Stimulated activated CD4-positive, alpha-beta T cell treated with anti-CD3 and anti-CD28 coated beads, Interleukin-15, amount 100 ng/mL, for 1 hour (primary cell): ENCODE measurements at places on chromosomes 2 and 18.

DNA sequence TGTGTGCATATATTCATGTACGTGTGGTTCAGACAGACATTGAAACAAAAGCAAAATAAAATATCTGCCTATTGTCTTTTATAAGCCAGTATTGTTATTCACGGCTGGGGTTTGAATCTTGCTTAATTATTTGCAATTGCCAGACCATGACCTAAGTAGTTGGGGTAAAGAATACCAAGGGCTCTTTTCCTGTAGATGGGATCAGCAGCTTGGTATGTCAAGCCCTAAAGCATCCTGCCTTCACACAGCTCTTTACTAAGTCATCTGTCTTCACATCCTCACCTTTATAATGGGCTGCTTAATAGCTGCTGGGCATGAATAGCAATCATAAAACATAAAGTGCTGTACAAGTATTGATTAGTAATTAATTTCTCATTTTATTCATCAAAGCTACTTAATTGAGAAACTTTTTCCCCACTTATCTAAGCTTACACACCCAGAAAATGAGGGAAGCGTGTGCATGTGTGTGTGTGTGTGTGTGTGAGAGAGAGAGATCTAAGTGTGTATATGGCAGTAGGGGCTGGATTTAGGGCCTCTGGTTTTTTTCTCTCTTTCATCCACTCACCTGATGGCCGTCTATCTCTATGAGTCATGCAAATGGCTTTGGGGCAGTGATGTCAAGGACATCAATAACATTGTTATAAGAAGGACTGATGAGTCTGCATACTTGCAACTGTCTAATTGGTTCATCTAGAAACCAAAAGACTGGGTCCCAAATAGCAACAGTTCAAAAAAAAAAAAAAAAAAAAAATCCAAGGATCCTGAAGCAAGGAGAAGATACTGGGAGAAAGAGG, 244.1 kb upstream of the TNP1 start:
- DNase-seq = no peak

- DNase-seq = no peak
Observed at GRCh38 chr2:8159966-8160603, 521.8 kb upstream of the ID2 start.

GRCh38 chr2:119233326-119234020, 9.8 kb downstream of the STEAP3 start:
- no peak for DNase-seq

DNA sequence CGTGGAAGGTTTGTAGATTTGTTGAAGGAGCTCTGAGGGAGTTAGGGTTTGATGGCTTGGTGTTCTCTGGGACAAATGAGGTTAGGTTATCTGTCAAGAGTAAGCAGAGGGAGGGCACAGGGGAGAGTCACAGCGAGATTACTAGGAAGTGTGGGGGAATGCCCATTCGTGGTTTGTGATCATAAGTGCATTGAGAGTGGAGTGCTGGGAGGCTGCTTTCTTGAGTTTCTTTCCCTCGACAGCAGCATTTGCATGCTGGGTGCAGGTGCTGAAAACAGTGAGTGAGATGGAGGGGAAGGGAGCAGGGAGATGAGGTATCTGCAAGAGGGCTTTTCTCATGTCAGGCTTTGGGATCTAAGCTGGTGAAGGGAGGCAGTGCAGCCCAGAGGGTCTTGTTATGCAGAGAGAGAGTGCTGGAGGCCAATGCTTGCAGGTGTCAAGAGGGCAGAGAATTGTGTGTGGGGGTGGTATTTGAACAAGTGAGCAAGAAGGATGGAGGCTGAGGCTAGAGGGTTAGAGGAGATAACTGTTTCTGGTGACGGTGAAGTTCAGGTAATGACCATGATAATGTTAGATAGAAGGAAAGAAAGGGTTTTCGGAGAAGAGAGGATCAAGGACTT, 8.8 kb downstream of the RALB start:
- DNase-seq = no peak

GRCh38 chr2:64019083-64019974, at the start of gene VPS54:
VPS54 (minus strand) TSS chr2:64019428; CDS start chr2:63983999, 35,429 bp downstream.
- DNase-seq = peak; percentile 42

DNA sequence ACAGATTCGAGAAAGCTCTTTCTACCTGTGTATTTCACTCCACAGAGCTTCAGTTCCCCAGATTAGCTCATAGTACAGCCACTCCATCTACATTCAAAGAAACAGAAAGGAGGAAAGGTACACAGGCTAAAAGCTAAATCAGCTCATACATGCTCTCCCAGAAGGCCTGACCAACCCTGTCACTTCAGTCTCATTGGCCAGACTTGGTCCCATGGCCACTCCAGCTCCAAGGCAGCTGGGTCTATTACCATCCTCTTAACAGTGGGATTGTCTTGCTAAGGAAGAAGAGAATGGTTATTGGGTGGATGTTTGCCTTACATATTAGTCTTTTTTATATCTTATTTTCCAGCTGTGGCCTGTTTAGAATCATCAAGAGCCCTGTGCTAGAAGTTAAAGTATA, 572.6 kb downstream of the ARHGAP15 start:
- no peak for DNase-seq

- DNase-seq = no peak
Observed at GRCh38 chr2:164813535-164813934, 28.1 kb downstream of the COBLL1 start.

- no peak for DNase-seq
Observed at GRCh38 chr2:9717886-9718451, 87.2 kb upstream of the YWHAQ start.

DNA sequence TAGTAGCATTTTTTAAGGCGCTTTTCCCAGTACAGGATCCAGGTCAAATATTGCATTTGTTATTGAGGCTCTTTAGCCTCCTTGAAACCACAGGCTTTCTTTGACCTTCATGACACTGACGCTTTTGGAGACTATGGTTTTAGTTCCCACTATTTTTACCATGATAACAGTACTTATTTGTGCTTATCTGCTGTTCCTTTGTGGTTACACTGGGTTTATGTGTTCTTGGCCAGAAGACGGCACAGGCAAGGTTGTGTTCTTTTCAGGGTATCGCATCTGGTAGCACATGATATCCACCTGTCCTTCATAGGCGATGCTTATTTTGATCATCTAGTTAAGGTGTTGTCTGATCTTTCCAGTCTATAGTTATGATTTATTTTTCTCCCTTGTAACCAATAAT, 16.8 kb upstream of the MBOAT2 start:
- no peak for DNase-seq

GRCh38 chr2:70393881-70394280, 92.0 kb upstream of the FAM136A start:
- DNase-seq = no peak

DNA sequence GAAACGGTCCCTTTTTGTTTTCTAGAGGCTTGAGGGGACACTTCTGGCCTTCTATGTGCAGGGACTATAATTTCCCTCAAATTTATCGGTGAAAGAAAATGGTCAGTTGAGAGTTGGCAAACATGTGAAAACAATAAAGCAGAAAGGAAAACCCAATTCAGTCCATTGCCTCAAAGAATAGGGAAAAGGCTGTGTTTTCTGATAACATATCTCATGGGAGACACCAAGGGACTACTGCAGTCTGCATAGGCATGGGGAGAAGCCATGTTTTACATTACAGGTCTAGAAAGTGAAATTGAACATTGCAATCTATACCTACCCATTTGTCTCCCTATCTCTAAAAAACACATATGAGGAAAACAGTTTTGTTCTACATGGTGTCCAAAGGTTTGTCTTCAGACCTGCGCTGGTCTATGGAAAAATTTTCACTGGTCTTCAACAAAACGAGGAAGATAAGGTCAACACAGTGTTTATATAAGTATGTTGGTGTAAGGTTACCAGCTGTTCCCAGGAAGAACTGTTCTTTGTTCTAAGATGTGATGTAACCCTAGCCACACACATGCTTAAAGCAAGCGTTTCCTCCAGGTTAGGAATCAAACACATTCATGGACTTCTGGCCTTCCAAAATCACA, 179.7 kb downstream of the MREG start:
- DNase-seq = no peak

DNA sequence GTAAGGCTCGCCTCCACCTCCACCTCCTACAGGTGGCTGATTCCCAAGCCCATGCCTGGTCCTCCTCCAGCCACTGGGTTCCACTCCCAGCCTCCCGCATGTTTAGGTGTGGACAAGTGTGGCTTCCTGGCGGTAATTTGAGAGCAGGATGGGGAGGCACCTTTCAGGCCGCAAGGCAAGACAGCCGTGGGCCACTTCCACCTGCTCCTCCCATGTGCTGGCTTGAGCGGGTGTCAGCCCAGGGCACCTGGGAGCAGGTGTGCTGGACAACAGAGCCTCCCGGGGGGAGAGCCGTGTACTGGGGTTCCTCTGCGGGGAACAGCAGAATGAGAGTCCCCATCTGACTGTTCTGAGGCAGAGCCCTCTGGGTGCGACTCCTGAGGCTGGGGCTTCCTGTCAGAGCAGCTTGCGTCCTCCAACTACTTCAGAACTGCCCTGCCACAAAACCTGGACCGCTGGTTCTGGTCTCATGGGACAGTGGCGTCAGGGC, 83.9 kb downstream of the TPO start:
- DNase-seq = no peak

- no peak for DNase-seq
Observed at GRCh38 chr18:78642296-78642951, 337.2 kb upstream of the SALL3 start.

DNA sequence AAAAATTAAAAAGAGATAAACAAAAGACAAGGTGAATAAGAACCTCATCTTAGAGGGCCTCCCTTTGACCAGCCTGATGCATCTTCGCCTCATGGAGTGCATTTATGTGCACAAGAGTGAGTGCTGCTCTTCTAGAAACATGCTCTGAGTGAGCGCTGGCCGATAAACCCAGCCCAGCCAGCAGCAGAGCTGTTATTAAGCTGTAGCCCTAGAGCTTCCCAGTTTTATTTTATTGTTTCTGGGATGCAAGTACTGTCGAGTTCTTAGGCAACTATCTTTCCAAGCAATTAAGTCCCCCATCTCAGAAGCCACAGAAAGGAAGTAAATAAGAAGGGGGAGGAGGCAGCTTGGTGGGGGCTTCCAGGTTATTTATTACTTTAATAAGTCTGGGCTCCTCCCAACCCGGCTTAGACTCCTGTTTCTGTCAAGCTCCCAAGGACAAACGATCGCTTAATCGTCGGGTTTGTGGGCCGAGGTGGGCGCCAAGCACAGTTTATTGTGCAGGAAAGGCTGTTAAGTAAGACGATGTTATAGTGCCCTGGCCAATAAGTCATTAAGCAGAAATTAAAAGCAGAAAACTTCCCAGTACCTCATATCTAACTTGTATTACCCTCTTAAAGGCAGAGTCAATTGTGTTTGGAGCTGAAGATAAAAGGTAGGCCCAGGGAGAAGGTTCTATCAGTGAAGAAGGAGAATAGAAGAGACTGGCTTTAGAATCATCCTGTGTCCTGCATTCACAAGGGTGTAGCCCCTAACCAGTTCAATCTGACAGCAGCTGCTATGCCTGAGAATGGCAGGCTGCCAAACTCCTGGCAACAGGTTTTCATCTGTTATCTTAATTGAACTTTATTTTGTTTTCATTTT, 176.3 kb downstream of the PIK3C3 start:
- DNase-seq = no peak

DNA sequence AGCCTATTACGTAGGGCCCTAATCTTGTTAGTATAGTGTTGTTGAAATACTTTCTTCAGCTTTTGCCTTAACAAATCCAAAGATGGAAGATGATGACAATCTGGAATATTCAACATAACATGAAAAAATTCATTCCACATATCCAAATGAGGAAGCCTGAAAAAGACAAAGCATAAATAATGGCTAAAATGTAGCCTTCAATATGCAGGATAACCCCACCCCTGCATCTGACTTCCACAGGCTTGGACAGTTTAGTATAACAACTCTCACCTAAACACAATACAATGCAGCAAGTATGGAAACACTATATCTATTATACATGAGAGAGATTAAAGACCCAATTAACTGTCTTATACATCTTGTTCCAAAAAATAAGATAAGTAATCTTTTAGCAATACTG, 39.9 kb downstream of the BUB1 start:
- no peak for DNase-seq

- no peak for DNase-seq
Observed at GRCh38 chr2:67240507-67240906, 156.6 kb upstream of the ETAA1 start.

DNA sequence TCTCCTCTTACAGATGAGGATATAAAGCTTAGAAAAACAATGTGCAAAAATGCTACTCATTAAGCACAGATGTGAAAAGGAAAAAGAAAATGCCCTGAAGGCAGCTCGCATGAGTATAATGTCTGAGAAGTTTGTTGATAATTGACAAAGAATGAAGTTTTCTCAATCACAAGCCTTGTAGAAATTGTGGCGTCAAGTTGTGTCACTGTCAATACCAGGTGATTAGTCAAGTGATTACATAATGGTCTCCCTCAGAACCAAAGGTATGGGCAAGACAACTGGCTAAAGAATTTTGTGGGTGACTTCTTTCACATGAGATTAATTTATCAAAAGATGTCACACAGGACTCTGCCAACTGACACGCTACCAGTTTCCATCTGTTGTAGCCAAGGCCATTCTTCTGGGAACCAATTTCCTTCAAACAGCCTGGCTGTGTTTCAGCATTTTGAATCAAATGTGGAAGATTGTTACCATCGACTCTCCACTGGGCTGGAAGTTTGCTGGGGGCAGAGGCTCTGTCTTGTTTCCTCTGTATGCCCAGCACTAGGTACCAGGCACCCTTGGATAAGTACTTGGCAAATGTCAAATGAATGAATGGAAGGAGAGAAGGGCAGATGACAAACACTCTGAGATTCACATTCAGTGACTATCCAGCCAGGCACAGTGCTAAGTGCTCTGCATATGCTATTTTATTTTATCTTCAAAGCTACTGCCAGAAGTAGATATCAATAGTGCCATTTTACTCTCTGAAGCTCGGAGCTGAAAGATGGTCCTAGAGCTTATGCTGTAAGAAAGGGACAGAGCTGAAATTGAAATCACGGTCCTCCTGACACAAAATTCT, 5.9 kb upstream of the FN1 start:
- no peak for DNase-seq

DNA sequence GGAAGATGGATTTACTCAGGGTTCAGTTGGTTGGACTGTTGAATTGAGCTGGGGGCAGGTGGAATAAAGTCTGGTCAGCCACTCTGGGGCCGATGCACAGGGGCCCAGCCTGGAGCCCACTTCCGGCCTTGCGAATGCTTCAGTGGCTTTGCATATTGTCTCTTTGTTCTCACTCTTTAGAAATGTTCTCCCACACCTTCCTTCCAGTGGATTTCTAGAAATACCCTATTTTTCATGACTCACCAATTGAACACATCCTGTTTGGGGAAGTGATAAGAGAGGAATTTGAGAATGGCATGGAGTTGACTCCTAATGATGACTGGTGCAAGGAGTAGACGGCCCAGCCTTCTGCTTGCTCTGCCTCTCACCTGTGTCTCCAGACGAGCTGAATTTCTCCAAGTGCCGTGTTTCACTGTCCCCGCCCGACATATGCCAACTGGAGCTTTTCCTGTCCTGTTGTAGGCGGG, 28.1 kb downstream of the ASAP2 start:
- no peak for DNase-seq

- DNase-seq = no peak
Observed at GRCh38 chr2:72098935-72099334, 48.7 kb downstream of the CYP26B1 start.

- no peak for DNase-seq
Observed at GRCh38 chr2:112600634-112601033, 16.2 kb downstream of the CHCHD5 start.

- no peak for DNase-seq
Observed at GRCh38 chr18:9628984-9629383, 14.6 kb upstream of the PPP4R1 start.

GRCh38 chr2:137976274-137976673, 12.0 kb downstream of the HNMT start:
- DNase-seq = no peak

GRCh38 chr2:201132518-201132917, 16.6 kb downstream of the CFLAR start:
- DNase-seq = no peak
